ENCODE measurements at places on chromosomes 2 and 18.

DNA sequence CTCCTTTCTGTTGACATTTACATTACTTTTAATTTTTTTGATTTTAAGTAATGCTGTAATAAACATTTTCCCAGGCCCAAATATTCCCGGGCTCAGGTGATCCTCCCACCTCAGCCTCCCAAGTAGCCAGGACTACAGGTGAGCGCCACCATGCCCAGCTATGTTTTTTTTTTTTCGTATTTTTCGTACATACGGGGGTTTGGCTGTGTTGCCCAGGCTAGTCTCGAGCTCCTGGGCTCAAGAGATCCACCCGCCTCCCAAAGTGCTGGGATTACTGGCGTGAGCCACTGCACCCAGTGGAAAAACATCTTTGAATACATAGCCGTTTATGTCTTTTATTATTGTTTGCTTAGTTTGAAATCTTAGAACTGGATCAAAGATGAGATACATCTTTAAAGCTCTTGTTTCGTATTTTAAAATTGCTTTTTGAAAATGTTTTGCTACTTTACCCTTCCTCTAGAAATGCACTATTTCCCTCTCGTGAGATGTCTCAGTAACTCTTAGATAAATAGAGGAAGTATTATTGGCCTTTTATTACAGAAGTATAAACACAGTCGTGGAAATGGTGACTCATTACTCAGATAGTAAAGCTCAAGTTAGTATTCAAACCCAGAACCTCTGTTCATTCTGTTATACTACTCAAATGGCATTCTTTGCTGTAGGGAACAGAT, 2.4 kb downstream of the SMCHD1 start:
- no peak for DNase-seq

GRCh38 chr2:19219060-19219459, 139.4 kb downstream of the OSR1 start:
- no peak for DNase-seq

DNA sequence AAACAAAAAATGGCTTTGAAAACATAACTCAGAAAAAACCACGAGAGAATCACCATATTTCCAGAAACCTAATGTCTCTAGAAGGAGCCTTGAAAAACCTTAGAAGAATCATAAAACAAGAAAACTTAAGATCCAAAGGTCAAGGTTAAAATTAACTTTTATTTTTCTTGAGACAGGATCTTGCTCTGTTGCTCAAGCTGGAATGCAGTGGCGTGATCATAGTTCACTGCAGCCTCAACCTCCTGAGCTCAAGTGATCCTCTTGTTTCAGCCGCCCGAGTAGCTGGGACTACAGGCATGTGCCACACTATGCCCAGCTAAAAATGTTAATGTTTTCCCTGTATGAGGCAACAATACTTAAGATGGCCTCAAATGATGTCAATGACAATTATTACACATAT, 254.2 kb upstream of the SESTD1 start:
- DNase-seq: no peak

DNA sequence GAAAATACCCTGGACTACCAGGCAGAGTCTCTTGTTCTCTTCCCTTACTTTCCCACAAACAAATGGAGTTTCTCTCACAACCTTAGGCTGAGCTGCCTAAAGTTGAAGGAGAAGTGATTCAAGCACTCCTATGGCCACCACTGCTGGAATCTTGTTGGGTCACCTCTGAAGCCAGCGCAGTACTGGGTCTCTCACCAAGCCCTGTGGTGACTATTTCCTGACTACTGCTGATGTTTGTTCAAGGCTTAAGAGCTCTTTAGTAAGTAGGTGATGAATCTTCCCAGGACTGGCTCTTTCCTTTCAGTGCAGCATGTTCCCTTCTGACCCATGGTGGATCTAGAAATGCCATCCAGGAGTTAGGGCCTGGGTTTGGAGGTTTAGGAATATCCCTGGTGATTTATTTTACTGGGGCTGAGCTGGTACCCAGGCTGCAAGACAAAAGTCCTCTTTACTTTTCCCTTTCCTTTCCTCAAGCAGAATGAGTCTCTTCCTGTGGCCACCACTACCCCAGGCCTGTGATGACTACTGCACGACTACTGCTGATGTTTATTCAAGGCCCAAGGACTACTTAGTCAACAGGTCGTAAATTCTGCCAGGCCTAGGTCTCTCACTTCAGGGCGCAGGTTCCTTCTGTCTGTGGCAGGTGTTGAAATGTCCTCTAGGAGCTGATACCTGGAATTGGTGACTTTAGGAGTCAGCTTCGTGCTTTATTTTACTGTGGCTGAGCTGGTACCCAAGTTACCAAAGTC, 121.8 kb downstream of the SLC4A10 start:
- no peak for DNase-seq

- no peak for DNase-seq
Measured at GRCh38 chr2:9388199-9388681, 35.1 kb downstream of the ITGB1BP1 start.

DNA sequence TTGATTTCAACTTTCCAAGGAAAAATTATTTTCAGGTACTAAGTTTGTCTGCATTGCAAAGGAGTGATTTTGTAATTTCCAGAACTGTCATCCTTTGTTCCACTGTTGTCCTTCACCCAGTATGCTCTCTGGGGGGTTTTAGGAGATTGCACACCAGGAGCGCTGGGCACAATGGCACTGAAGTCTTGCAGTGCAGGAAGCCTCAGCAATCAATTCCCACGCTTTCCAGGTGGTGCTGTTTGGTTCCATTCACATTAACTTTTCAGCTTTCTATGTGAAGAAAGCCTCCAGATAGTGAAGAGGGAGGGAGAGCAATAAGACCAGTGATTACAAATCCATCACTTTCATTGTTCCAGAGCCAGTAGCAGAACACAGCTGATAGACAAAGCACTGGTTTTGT, 344.0 kb upstream of the VWC2L start:
- DNase-seq: no peak

DNA sequence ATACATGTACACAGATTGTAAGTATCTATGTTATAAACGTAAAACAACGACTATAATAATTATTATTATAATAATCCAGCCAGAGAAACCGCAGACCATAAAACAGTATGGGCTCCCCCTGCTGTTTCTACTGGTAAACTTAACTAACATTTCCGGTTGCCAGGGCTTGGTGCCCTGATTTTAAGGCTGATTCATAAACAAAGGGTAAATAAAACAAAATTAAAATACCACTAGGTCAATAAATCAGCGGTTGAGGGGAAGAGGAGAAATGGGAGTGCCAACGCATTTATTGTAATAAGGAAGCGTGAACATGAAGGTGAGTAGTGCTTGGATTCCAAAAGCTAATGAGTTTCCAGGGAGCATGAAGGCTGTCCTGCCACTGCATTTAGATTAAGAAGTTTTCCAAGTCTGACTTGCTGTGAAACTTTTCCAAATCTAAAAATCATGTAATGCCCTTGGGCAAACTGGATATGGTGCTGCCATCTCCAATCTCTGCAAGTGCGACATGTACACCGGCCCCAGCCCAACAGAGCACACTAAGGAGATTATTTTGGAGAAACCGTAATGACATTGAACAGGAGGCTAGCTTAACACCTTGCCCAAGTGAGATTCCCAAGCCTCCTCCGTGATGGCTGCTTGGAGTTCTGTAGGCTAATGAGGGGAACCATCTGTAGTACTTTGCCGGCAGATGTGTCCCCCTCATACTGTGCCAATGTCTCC, 50.7 kb upstream of the HNRNPA3 start:
- DNase-seq: no peak

GRCh38 chr2:174138161-174138560, 110.2 kb downstream of the OLA1 start:
- no peak for DNase-seq

GRCh38 chr2:171271971-171272436, 111.3 kb upstream of the TLK1 start:
- no peak for DNase-seq

DNA sequence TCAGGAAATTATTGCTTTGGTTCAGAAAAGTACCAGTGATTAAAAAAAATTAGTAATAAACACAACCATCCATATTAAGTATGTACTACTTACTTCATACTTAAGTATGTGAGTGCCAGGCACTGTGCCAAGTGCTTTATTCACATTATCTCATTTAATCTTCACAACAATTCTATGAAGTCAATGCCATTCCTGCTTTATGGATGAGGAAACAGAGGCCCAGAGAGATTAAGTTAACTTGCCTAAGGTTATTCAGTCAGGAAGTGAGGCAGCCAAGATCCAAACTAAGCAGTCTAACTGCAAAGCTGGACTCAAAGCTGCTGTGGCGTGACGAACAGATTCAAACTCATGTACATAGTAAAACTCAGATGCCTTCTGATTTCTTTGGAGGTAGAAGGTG, 22.3 kb downstream of the DTNB start:
- no peak for DNase-seq

DNA sequence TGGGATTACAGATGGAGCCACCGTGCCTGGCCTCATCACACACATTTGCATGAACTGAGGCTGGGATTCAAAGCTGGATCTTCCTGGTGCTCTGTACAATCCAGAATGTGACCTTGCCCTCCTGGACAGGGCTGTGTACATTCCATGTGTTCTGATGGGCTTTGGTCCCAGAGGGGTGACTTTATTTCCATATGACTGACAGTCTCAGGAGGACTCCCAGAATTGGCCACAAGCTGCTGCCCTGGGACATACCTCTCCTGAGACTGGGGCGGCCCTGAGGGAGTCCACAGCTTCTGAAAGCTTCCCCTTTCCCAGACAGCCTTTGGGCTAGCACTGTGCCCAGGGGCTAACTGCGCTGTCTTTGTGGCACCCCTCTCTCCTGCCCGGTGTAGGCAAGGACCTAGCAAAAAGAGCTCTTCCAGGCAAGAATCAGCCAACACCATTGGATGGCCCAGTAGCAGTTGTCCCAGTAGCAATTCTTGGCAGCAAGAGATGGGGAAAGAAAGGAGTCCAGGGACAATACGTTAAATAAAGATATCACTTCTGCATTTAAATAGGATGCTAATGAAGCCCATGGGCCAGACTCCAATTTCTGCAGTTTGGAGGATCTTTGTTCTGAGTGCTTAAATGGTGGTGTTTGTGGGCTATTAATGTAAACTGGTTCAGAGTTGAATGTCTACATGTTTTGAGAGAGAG, 26.4 kb upstream of the ZNF532 start:
- no peak for DNase-seq
